D341Med (cell line): ENCODE measurements at places on chromosomes 3 and 15.

GRCh38 chr15:57609805-57610529 is 18.3 kb downstream of the MYZAP start:
- no peak for DNase-seq

GRCh38 chr3:37642670-37643598 is 218.7 kb upstream of the CTDSPL start:
- DNase-seq = no peak

DNA sequence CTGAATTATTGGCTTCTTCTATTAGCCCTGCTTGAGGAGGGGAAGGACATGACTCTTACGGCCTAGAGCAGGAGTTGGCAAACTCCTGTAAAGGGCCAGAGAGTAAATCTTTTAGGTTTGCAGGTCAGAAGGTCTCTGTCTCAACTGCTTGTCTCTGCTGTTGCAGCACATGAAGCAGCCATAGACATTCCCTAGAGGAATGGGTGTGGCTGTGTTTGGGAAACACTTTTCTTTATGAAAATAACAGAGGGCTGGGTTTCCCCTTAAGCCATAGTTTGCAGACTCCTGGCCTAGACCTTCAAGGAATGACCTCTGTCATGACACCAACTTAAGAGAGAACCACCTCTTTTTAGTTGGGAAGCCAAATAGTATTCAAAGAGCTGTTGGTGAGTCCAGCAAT is 10.3 kb downstream of the TRAK1 start:
- DNase-seq = no peak

- no peak for DNase-seq
These were observed 9.4 kb upstream of the PCSK6 start for GRCh38 chr15:101498717-101499480.

DNA sequence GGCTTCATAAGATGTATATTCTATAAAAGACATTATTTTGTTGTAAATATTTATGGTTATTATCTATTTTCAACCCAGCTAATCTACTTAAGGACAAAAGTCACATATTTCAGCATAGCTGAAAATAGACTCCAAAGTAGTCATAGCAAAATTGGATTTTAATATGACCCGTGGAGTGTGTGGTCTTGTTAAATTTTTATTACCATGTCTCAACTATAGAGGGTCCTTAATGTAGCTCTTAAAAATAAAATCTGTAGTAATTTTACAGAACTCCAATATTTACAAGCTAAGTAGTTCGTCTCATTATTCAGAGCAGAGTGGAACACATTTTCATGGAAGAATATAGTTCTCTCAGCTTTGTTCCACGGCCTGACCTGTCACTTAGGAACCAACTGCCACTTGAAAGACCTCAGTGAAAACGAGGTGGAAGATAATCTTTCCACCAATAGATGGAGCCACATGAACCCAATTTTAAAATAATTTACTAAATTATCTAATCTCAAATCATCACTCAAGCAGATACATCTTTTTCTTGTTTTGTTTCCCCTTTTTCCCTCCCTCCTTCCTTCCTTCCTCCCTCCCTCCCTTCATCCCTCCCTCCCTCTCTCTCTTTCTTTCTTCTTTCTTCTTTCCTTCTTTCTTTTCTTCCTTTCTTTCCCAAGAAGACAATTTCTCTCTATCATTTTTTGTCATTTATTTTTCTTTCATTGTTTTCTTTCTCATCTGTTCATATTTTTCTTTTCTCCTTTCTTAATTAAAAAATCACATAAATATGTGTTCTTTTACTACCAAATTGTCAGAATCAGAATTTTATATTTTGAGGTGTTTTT is 97.2 kb downstream of the CLDN1 start:
- peak; percentile 25 for DNase-seq

- DNase-seq = no peak
These were observed 204.0 kb upstream of the WNT5A start for GRCh38 chr3:55691141-55691540.

- DNase-seq = no peak
These were observed 46.7 kb upstream of the CCDC50 start for GRCh38 chr3:191282251-191283185.

DNA sequence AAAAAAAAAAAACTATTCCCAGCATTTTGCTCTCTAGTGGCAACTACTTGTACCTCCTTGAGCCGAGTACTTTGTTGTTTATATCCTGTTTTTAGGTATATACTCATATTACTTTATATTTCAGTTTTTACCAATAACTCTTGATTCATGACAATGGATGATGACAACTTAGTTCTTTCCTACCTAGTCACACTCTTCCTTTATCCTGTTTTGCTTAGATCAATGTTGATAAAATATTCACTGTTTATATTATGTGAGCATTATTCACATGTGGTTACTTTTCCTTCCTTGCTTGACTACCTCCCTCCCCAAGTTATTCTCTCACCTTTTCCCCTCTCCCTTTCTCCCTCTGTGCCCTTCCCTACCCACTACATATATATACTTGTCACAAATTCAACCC is 53.7 kb downstream of the NKIRAS1 start:
- DNase-seq = no peak

- DNase-seq = no peak
These were observed 44.6 kb upstream of the COL6A5 start for GRCh38 chr3:130300888-130301287.

DNA sequence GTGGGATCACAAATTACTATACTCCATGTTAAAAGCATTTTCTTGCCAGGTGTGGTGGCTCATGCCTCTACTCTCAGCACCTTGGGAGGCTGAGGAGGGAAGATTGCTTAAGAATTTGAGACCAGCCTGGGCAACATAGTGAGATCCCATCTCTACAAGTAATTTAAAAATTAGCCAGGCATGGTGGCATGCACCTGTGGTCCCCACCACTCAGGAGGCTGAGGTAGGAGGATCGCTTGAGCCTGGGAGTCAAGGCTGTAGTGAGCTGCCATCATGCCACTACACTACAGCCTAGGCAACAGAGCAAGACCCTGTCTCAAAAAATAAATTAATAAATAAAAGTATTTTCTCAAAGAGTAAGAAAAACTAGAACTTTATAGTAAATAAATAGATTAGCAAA is 22.9 kb upstream of the ABHD10 start:
- DNase-seq = no peak

- no peak for DNase-seq
These were observed 41.7 kb upstream of the MBNL1 start for GRCh38 chr3:152227027-152227426.

- DNase-seq = no peak
These were observed 2.9 kb downstream of the TNFSF10 start for GRCh38 chr3:172520301-172520831.

GRCh38 chr3:53566461-53567145 is 72.2 kb downstream of the CACNA1D start:
- DNase-seq = no peak

DNA sequence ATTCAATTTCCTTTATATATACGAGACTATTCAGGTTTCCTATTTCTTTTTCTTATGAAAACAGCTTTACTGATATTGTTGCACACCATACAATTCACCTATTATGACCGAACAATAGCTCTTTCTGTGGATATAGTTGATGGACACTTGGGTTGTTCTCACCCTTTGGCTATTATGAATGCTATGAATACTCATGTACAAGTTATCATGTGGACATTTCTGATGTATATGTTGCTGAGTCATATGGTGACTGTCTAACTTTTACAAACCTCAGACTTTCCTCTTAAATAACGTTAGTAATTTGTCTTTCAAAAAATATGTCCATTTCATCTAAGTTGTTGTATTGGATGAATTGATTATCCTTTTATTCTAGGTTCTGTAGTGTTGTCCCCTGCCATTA is 15.7 kb upstream of the USF3 start:
- DNase-seq = no peak

DNA sequence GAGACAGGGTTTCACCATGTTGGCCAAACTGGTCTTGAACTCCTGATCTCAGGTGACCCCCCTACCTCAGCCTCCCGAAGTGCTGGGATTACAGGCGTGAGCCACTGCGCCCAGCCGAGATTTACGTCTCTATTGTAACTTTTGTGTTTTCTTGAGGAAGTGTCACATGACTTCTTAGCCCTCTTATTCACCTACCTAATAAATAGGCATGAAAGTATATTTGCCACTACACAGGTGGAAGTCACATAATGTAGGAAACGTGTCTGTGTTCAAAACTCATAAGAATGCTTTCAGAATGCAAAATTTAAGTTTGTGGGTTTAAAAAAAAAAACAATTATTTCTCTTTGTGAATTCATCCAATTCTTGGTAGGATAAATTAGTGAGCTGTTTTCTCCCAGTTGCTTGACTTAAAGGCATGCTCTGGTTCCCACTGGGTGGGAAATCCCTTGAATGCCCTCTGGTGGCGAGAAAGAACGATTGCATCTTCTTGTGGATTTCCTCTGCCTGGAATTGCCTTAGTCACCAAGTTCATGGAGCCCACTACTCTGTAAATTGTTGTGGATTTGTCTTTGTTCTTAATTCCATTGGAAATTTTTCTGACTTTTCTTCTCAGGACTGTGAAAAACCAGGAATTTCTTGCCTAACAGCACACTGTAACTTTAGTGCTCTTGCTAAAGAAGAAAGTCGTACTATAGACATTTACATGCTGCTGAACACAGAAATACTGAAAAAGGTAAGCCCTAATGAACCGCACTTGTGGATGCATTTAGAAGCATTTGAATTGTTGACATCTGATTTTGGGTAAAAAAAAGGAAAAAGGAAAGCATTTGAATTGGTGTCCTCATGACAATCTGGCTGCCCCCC is 82.2 kb upstream of the CTDSPL start:
- peak; percentile 81 for DNase-seq

GRCh38 chr3:32819551-32820348 is 2.0 kb downstream of the TRIM71 start:
- DNase-seq = no peak

- DNase-seq = no peak
These were observed 199.8 kb downstream of the TCF12 start for GRCh38 chr15:57118013-57118799.

DNA sequence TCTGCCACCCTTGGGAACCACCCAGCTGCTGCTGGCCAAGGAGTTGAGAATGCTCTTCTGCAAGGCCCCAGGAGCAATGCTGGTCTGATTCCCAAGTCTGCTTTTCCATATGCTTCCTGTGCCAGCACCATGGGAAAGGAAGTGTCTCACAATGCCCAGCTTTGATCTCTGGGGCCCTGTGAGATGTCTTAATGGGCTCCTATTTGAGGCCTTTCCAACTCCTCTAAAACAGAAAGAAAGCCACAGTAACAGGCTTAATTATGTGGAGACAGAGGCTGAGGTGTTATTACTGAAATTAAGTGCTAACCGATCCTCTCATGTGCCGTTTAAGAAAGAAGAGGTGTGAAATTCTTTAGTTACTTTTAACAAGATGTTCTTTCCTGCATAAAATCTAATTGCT is 4.5 kb downstream of the EOGT start:
- DNase-seq = peak; percentile 34

DNA sequence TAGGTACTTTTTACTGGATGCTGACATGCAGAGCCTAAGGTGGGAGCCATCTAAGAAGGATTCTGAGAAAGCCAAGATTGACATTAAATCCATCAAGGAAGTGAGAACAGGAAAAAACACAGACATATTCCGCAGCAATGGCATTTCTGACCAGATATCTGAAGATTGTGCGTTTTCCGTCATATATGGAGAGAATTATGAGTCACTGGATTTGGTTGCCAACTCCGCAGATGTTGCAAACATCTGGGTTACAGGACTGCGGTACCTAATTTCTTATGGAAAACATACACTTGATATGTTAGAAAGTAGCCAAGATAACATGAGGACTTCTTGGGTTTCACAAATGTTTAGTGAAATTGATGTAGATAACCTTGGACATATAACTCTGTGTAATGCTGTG is 125.1 kb downstream of the PLCL2 start:
- no peak for DNase-seq

DNA sequence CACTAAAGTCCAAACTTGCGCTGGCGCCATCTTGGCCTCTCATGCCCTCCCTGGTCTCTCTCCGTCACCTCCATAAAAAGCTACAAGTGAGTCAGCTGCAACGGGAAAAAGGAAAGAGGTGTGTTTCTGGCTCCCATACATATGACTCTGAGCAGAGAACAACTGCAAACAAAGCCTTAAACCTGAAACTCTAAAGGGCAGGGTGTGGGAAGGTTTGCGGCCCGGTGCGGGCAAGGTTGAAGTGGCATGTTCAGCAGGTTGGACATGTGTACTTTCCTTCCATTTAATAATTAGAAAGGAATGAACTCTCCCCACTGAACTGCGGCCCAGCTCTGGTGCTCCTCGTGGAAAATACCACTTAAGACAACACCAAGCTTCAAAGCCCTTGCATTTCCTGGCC is 59.0 kb upstream of the PPARG start:
- DNase-seq = no peak

GRCh38 chr3:106071306-106071705 is 202.5 kb upstream of the CBLB start:
- no peak for DNase-seq

GRCh38 chr15:77010312-77010686 is 15.4 kb downstream of the PSTPIP1 start:
- DNase-seq = no peak

DNA sequence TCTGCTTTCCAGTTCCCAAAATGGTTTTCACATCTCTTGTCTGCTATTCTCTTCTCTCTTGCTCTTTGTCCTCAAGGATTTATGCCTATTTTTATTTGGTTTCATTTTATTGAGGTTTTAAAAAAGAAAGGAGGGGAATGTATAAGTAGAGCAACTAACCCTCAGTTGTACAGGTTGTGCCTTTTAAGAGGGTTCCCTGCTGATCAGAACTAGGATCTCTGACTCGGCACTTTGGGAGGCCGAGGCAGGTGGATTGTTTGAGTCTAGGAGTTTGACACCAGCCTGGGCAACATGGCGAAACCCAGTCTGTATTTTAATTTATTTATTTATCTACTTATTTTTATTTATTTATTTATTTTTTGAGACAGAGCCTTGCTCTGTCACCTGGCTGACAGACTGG is 123.6 kb downstream of the ZNF609 start:
- DNase-seq = no peak

DNA sequence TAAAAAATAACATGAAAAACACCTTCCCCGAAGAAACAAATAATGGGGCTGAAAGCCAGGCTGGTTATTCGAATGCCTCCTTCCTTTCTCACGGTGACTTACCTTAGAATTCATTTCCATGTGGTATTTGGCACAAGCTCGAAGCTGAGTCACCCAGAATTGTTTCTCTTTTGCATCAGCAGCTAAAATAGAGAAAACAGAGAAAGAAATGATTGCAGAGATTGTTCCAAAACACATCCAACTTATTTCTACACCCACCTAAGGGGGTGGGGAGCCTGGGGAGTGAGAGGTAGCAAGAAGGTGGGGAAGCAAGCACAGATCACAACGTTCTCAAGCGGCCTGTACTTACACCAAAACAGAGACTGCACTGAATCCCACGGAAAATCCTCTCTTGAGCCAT is 104.7 kb downstream of the OSBPL10 start:
- DNase-seq = no peak
